ENCODE measurements at places on chromosomes 16 and 17.

GRCh38 chr16:8955828-8956227 is 7.9 kb downstream of the USP7 start:
- no peak for DNase-seq

- DNase-seq, result no peak
Measured at GRCh38 chr17:68847711-68848110, 107.5 kb downstream of the ABCA8 start.

- DNase-seq, result no peak
Measured at GRCh38 chr17:75486951-75487350, 28.4 kb downstream of the CASKIN2 start.

GRCh38 chr17:297758-298157 is 54.8 kb downstream of the RPH3AL start:
- DNase-seq, result peak; percentile 5

- no peak for DNase-seq
Measured at GRCh38 chr16:912322-912683, 58.5 kb downstream of the LMF1 start.

GRCh38 chr16:85518398-85519049 is 94.6 kb upstream of the GSE1 start:
- DNase-seq, result no peak

DNA sequence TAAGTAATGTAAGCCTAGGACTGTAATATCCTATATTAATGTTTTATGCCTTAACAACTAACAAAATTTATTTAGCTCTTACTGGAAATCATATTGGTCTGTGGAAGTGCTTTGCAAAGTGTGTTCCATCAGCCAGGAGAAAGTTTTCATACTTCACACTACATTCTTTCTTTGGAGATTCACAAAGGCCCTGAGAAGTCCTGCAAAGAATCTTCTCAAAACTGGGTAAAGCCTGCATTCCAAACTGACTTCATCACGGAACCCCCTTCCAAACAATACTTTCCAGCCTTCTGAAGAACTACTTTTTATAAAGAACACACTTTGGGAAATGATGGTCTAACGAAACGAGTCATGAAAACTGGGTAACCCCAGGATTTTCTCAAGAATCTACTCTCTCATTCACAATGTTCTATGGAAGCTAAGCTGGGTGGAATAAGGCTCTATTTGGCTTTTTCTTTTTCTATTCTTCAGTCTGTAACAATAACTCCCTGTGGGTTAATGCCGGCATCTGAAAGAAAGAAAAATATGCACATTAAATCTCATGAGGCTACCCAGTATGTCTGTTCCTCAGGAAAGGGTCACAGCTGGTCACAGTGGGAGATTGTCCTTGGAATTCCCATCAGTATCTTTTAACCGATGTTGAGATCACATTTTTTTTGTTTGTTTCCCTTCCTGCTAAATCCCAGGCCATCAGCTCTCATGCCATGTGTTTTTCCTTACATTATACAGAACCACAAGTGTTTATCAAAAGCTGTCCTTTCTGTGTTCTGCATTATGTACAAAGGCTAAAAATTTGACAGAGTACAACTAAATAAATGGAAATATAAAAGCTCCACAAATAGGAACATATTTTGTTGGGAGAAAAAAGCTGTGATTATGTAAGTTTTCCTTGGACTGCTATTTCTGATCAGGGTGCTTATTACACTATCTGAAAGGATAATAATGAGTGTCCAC is 12.8 kb upstream of the AKAP1 start:
- no peak for DNase-seq

- DNase-seq, result no peak
Measured at GRCh38 chr16:52512297-52512987, 34.5 kb downstream of the TOX3 start.

Measured in activated naive CD4-positive, alpha-beta T cell treated with anti-CD3 and anti-CD28 coated beads, Interleukin-2, amount 50 U/mL, for 16 hours (primary cell).